ENCODE measurements at places on chromosomes 12 and 14.

DNA sequence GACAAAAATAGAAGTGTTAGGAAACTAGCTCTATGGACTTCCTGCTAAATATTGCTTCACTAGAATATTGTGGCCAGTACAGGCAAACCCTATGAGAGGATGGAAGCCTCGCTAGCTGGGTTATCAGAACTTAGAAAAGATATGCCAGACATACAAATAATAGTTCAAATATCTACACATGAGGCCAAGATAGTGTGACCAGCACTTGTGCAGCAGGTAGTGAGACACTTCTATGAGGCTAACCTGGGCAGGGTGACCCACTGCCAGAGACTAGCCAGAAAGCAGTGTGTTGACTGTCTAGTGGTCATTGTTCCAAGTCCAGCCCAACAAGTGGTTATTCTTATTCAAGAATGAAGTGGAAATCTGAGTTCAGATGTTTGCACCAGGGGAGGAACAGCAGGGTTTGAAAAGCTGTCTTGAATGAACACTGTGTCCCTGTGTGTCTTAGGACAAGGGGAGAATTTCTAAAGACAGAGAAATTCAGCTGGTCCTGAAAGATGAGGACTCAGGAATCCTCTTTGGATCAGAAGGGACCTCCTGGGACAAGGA, 16.3 kb downstream of the TSPAN8 start:
- DNase-seq: no peak

DNA sequence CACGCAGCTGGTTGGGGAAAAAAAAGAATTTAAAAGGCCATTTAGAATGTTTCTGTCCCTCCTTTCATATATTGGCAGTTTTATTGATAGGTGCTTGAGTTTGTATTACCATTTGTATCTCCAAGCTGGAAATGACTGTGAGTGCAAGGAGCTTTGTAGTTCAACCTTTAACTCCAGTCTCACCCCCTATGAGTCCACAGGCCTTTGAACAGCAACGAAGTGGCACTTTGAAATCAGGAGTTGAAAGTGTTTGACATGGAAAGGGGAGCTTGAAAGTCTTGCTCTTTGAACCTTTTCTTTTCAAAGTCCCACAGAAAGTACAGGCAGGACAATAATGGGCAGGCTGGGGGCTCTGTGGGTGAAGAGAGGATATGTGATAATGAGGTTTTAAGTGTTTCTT, 480.3 kb downstream of the RERGL start:
- DNase-seq: no peak

DNA sequence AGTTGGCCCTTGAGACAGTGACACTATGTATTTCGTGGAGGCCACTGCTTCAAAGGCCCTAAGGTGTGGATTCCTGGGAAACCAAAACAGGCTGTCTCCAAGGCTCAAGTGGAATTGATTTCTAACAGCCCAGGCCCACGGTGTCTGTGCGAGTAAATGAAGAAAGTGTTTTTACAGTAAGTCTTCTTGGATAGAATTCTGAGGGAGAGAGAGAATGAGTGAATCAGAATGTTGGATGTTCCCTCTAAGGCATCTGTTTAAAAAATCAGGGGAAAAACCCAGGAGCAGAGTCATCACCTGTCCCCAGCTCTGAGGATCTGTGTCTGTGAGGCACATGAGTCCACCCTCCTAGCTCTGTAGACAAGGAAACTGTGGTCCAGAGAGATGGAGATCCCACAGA, 22.3 kb upstream of the BDKRB1 start:
- no peak for DNase-seq

GRCh38 chr14:49553892-49554291, 32.3 kb downstream of the RPS29 start:
- DNase-seq: peak; percentile 88

GRCh38 chr12:96064271-96064670, 28.9 kb upstream of the LTA4H start:
- no peak for DNase-seq

- no peak for DNase-seq
These were observed 14.1 kb downstream of the RILPL1 start for GRCh38 chr12:123519141-123520001.

DNA sequence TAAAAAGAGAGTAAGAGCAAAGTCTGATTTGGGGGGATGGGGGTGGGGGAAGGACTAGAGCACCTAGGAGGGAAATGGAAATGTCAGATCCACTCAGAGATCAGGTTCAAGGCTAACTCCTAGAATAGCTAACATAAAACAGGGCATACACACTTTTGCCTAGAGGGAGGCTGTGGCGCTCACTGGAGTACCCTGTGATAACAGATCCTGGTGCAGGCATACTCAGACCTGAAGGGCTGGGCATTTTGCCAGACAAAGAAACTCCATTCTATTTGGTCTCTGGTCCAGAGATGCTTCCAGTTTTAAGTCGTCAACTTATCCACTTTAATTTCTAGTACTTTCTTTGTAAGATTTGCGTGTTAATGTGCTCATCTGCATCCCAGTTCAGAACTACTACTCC, 5.8 kb downstream of the CTDSP2 start:
- no peak for DNase-seq

- DNase-seq: no peak
These were observed 72.4 kb downstream of the HECTD4 start for GRCh38 chr12:112309797-112310196.

- no peak for DNase-seq
These were observed 37.0 kb downstream of the LIMA1 start for GRCh38 chr12:50246197-50246865.

- no peak for DNase-seq
These were observed 42.8 kb downstream of the BCAT1 start for GRCh38 chr12:24906141-24906540.

DNA sequence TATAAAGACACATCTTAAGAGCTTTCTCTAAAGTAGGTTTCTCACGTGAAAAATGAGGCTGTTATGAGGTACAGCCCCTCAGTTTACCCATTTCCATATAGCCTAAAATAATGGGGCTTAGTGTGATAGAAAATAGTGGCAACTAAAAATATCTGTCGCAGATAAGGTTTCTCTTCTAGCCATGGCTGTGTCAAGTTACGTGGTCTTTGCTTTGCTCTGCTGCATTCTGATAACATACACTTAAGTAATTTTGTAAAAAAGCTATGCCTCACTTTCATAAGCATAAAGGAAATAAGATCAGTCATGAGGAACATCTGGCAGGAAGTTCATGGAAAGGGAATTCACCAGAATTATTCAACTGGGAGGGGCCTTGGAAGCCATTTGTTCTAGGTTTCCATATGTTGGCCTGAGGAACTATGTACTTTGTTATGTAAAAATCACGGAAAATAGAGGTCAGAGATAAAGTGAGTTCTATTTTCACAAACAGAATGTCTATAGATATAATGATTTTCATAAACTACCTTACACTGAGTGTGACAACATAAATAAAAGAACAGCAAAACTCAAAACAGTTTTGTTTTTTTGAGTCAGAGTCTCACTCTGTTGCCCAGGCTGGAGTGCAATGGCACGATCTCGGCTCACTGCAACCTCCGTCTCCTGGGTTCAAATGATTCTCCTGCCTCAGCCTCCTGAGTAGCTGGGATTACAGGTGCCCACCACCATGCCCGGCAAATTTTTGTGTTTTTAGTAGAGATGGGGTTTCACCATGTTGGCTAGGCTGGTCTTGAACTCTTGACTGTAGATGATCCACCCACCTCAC, 195.6 kb upstream of the KRR1 start:
- no peak for DNase-seq

DNA sequence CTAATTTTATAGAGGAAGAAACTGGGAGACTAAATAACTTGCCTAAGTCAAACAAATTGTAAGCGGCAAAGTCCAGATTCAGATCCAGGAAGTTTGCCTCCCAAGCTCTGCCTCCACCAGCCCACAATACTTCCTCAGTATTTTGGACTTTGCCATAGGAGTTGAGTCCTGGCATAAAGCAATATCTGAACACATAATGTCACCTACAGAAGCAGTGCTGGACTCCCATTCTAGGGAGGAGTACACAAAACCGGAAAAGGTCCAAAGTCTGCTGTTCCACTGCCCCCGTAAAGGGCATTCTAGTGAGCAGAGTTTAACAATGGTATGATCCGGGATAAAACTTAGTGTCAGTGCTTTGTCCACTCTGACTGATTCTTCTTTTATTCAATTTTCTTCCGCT, 340.5 kb downstream of the FUT8 start:
- no peak for DNase-seq

GRCh38 chr14:66634876-66635275, 126.9 kb downstream of the GPHN start:
- DNase-seq: no peak

DNA sequence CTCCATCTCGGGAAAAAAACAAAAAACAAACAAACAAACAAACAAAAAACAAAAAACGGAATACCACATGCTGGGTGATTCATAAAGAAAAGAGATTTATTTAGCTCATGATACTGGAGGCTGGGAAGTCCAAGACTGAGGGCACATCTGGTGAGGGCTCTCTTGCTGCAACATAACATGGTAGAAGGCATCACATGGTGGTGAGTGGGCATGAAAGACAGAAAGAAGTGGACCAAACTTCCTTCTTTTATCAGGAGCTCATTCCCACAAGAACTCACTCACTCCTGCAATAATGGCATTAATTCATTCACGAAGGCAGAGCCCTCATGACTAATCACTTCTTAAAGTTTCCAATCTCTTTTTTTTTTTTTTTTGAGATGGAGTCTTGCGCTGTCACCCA, 8.0 kb upstream of the LGMN start:
- no peak for DNase-seq

DNA sequence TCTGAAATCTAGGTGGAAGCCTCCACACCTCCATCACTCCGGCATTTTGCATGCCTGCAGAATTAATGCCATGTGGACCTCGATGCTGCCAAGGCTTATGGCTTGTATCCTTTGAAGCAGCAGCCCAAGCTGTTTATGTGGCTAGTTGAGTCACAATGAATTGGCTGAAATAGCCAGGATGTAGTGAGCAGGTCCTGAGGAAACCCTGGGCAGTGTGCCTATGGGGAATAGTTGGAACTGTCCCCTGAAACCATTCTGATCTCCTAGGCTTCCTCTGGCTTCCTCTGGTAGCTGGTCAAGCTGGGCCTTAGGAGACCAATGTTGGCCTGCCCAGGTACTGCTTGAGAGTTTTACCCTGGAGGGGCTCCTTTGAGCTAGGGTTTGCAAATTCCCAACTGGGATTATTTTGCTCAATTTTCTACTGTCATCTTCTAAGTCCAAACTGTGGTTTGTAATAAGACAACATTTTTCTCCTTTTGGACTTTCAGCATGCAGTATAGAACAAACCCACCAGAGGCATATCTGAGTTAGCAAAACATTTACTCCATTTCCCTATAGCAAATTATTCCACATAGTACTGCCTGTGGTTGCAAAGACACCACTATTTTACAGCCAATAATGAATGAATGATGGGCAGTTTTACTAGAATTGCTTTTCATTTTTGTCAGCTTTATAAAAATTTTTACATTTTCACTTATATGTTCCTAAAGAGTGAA, 85.1 kb upstream of the AMIGO2 start:
- no peak for DNase-seq

GRCh38 chr14:39576736-39577135, 144.5 kb upstream of the FBXO33 start:
- DNase-seq: no peak

GRCh38 chr12:19639781-19640415, 200.6 kb downstream of the AEBP2 start:
- no peak for DNase-seq

GRCh38 chr12:94143438-94143837, 4.9 kb upstream of the PLXNC1 start:
- no peak for DNase-seq

- DNase-seq: no peak
These were observed 46.8 kb downstream of the PCNX1 start for GRCh38 chr14:70954068-70954467.

GRCh38 chr14:103685276-103686211, 29.7 kb downstream of the XRCC3 start:
- no peak for DNase-seq

DNA sequence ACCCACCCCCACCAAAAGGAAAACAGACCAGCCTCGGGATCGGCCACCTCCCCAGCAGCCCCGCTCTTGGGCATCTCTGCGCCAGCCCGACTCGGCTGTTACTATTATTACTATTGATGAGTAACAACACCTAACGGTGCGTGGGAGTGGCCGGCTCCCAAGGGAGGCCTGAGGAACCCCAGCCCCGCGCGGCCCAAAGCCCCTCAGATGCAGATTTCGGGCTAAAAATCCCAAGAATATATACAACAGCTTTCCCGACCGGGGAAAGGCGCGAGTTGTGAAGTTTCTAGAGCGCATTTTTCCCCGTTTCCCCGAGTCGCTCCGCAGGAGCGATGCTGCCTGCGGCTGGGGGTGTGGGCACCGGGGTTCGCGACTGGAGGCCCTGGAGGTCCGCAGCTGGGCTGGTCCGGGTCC, 565 bp downstream of the NT5DC3 start:
- DNase-seq: no peak

- no peak for DNase-seq
These were observed 71.3 kb downstream of the TSPAN9 start for GRCh38 chr12:3148366-3149000.

DNA sequence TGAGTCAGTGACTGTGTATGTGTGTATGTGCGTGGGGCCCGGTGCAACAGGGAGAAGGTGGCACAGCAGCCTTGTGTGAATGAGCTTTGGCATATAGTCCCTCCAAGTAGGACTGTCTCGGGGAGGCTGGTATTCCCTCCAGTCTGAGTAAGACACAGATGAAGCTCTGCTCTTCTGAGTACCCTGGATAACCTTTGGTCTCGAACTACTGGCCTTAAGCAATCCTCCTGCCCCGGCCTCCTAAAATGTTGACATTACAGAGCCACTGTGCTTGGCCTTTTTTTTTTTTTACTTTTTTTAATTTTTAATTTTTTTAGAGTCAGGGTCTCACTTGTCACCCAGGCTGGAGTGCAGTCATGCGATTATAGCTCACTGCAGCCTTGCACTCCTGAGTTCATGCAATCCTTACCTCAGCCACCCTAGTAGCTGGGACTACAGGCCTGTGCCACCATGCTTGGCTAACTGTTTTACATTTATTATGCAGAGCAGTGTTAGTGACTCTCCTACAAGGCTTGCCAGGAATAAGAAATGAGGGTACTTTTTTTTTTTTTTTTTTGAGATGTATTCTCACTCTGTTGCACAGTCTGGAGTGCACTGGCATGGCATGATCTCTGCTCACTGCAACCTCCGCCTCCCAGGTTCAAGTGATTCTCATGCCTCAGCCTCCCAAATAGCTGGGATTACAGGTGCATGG, 9.4 kb upstream of the DAZAP2 start:
- no peak for DNase-seq

DNA sequence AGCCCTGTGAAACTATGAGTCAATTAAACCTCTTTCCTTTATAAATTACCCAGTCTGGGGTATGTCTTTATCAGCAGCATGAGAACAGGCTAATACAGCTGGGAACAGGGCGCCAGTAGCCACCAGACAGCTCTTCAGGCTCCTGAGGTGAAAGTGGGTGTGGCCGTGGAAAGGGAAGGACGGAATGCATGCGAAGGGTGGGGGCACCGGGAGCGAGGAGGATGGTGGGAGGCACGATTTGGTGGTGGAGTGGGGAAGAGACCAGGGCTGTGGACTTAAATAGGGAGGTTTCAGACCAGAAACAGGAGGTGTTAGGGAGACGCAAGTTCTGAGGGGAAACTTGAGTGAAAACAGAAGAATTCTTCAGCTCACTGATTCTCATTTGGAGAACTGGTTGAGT, 44.1 kb upstream of the CHST11 start:
- DNase-seq: no peak

- DNase-seq: no peak
These were observed 42.3 kb downstream of the FAR2 start for GRCh38 chr12:29191267-29191850.

- no peak for DNase-seq
These were observed 135.6 kb upstream of the HIF1A start for GRCh38 chr14:61559641-61560201.

Measured in NCI-H748 treated with DMSO at 0.1 percent for 48 hours (cell line).